Brain (organoid and tissue), 16 donors: ENCODE measurements at places on chromosomes 5 and 9.

DNA sequence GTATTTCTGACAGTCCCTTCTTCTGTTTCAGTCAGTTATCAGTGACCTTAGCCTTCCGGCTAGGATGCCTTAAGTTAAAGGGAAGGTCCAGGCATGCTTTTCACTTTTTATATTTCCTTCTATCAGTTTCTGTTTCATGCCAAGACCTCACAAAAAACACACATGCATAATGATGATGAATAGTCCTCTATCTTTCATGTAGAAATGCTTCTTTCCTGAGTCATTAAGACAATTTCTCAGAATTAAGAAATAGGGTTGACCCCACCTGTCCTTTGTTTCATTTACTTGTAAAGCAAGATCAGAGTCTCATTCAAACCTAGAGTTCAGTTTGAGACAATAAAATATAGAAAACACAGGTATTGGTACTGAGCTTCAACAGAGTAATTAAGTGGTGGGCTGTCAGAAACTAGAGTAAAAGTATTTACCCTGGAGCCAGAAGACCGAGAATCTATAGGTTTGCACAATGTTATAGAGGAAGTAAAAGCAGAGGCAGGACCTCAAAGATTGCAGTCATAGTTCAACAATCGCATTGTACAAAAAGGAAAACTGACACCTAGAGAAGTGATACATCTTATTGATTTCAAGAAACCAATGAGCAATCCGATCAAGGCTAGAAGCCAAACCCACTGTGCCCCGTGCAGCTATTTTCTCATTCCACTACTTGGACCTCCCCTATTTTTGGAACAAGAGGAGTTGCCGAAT lies 118.7 kb upstream of the PUM3 start:
- no peak for DNase-seq

GRCh38 chr9:118395415-118395814 lies 691.2 kb downstream of the TLR4 start:
- DNase-seq = peak; percentile 17

- no peak for DNase-seq
Measured at GRCh38 chr9:8555762-8556500, 756.4 kb upstream of the DMAC1 start.

GRCh38 chr9:77968506-77968905 lies 63.1 kb downstream of the GNAQ start:
- no peak for DNase-seq

GRCh38 chr9:73230251-73230650 lies 78.6 kb downstream of the ANXA1 start:
- no peak for DNase-seq

GRCh38 chr5:59569158-59569557 lies 324.4 kb downstream of the PDE4D start:
- no peak for DNase-seq

GRCh38 chr5:135195270-135195608 lies 161.2 kb upstream of the PITX1 start:
- no peak for DNase-seq

DNA sequence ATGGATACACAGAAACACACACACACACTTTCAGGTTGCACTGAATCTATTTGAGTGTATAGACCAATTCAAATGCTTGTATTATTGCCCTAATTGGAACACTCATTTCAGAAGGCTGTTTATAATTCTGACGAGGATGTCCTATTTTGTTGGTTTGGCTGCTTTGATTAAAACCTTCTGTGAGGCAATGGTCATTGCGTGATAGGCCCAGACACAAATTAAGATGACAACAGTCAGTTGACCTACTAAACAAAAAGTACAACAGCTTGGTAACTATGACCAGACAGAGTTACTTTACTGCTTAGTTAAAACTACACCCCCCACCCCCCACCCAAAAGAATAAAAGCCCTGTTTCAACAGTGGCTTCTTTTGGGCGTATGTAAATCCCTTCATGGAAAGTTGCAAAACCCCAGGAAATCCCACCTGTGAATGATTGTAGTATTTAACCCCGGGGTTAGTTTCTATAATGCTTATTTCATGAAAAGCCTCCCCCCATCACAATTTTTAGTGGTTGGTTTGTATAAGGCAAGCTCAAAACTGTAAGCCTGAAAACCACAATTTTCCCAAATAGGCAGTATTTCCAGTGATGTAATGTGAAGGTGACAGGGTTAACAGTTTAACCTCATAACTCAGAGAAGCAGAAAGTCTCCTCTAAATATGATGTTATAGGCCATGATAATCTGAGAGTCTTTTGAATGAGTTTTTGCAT lies 340.8 kb downstream of the FGF10 start:
- no peak for DNase-seq

GRCh38 chr5:151240924-151241635 lies 11.9 kb upstream of the GM2A start:
- no peak for DNase-seq

DNA sequence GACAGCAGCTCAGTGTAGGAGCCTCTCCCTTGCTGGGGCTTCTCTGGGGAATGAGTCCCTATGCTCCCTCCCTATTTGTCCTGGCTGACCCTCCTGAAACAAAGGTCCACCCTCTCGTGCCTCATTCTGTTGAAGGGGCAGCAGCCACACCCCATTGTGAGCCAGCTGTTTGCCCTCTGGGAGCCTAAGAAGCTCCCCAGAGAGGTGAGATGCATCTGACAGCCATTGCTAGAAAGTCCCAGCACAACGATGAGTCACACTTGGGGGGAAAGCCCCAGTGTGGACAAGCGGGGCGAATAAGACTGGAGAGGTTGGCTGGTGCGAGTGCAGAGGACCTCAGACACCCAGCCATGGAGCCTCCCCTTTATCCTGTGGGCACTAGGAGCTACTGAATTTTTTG lies 101.4 kb downstream of the PPARGC1B start:
- no peak for DNase-seq

DNA sequence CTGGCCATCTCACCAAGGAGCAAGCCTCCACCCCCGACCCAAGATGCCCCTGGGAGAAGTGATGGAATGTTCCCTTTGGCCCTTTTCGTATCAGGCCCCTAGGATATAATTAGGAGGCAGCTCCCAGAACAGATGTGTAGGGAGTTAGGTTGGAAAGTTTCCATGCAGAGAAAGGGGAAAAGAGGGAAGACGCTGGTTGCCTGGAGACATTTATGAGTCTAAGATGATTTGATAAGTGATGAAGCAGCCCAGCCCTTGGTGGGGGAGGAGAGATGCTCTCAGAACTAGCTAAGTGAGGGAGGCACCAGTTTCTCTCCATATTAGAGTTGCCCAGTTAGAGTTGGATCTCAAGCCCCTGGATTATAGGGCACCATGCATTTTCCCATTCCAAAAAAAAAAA lies 137.5 kb downstream of the GNA14 start:
- no peak for DNase-seq

DNA sequence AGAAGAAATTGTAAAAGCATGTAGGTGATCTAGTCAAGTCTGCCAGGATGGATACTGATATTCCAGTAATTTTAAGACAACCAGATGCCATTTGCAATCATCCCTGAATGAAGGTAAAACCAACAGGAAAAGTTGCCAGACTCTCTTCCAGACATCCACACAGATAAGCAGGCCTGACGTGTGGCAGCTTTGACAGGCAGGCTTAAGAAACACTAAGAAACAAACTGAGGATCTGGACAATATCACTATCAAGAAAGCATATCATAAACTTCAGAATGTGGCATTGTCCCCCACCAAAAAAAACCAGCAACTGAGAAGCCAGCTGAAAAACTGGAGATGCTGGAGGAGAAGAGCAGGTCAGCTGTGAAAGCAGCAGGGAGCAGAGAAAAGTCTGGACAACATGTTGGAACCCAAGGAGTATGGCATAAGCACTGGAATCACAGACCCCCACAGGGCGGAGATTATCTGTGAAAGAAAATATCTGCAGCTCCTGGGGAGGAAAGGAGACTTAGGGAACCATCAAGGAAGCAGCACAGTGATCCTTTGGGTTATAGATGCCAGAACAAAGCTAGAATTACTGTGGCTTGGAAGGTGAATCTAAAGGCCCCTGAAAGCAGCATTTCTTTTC lies 307.0 kb downstream of the CWC27 start:
- DNase-seq = no peak

DNA sequence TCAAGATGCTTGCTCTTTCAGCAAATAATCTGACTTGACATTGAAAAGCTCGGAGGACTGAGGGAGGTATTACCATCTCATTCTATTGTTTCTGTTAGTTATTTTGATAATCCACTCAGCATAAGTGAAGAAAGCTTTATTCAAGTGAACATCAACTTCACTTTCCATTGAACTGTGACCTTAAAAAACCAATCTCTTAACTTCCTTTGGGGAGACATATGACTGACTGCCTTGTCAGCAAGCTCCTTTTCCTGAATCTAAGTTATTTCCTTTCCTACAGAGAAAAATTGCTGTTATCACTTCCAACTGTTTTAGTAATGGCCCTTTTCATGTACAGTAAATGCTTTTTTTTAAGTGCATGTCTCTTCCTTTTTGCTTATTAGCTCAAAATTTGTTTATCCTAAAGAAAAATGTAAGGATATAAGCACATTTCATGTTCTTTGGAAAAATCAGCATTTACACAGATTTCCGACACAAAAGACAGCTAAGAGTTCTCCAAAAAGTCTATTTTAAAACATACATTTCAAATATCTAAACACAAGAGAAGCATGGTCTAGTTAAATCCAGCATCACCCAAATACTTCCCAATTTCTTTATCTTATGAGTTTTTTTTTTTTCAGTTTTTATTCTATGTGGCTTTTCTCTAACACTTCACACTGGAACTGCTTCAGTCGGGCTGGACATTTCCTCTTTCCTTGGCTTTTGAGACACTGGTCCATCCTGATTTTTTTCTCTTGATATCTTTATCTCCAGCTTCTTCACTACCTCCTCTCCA lies 117.9 kb upstream of the DAB2 start:
- no peak for DNase-seq

DNA sequence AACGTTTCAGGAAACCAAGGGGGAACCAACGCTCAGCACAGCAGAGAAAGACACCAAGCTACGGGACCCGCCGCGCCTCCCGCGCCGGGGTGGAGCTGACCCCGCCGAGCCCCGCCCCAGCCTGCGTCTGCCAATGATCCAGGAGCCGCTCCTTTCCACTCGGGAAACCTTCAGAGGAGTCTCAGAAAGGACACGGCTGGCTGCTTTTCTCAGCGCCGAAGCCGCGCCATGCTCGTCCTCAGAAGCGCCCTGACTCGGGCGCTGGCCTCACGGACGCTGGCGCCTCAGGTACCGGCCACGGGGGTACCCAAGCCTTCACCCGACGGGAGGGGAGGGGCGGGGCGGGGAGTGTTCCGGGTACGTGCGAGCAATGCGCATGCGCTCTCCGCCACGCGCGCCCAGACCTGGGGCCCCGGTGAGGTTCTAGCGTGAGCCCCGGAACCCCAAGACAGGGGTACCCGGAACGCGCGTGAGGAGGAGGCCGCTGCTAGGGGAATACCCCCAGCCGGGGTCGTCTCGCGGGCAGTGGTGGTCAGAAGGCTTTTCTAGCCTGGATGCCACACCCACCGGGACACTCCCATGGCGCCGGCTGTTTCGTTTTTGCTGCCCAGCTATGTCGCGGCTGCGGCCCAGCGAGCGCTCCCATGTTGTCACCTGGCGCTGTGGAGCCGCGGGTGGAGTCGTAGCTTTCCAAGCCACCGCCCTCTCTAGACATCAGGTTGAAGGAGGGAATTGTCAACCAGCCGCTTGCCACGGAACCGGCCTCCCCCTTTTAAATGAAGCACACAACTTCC lies at the start of gene NIPSNAP3A:
Gene NIPSNAP3A, plus strand, starts transcription at position 119 of the 794 bp plus-strand sequence. Its CDS starts 110 bp downstream, at position 229.
- peak; percentile 93 for DNase-seq

GRCh38 chr9:93128011-93128714 lies 5.9 kb downstream of the NINJ1 start:
- no peak for DNase-seq

DNA sequence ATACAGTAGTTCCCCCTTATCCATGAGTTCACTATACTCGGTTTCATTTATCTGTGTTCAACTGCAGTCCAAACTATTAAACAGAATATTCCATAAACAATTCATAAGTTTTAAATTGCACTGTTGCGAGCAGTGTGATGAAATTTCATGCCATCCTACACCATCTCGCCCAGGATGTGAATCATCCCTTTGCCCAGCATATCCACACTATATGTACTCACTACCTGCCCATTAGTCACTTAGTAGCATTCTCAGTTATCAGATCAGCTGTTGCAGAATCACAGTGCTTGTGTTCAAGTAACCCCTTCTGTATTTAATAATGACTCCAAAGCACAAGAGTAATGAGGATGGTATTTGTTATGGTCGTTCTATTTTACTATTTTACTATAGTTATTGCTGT lies 51.5 kb downstream of the SHOC1 start:
- DNase-seq = no peak

GRCh38 chr9:88426651-88427050 lies 38.4 kb downstream of the SPIN1 start:
- no peak for DNase-seq

- no peak for DNase-seq
Measured at GRCh38 chr5:158967541-158967940, 132.2 kb downstream of the EBF1 start.

GRCh38 chr9:78746010-78746409 lies 449.1 kb downstream of the PSAT1 start:
- no peak for DNase-seq

- DNase-seq = no peak
Measured at GRCh38 chr9:121301881-121302286, 33.9 kb downstream of the GSN start.

DNA sequence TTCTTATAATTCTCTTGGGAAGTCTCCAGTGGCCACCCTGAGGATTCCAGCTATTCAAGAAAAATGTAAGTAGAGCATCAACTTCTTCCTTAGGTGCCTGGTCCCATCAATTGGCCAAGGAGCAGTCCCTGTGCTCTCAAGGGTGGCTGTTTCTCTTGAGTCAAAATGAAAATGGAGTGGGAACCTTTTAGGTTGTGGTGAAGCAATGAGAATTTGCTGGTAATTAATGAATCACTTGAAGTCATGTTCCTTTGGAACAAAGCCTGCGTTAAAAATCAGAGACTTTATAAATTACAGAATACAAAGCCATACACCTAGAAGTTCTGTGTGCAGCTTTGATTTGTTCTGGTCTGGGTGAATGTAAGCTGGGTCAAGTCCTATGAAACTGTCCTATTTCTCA lies 48.9 kb downstream of the IL31RA start:
- no peak for DNase-seq

- peak; percentile 43 for DNase-seq
Measured at GRCh38 chr5:120734033-120734432, 269.9 kb downstream of the PRR16 start.
